Activated CD8-positive, alpha-beta T cell treated with anti-CD3 and anti-CD28 coated beads, Interleukin-2, amount 10 ng/mL, durations not matched to agents 7 days and 5 days (primary cell): ENCODE measurements at places on chromosomes 2 and 18. TPM values are rescaled to one million over a fixed set of nuclear protein-coding genes. Genes with fewer than 3 reads are reported as not detected.

- H3K4me1 ChIP-seq, result no peaks in the 10 kb centered on the region
- no peaks in the 10 kb centered on the region for H3K36me3 ChIP-seq
- H3K27me3 ChIP-seq, result no peaks in the 10 kb centered on the region
- H3K27ac ChIP-seq, result no peak overlapping the region
- DNase-seq, result no peak
- no peak overlapping the region for H3K4me3 ChIP-seq
Measured at GRCh38 chr2:240920783-240921231, 14.7 kb downstream of the CROCC2 start.

GRCh38 chr18:51621113-51621863 lies 423.8 kb upstream of the MEX3C start:
- peaks cover 10% of the 10 kb centered on the region for H3K27me3 ChIP-seq
- no peak overlapping the region for H3K27ac ChIP-seq
- peak; percentile 35 for DNase-seq
- H3K4me3 ChIP-seq, result no peak overlapping the region
- H3K4me1 ChIP-seq, result no peaks in the 10 kb centered on the region

GRCh38 chr2:36287363-36288275 lies 68.0 kb upstream of the CRIM1 start:
- H3K27me3 ChIP-seq, result no peaks in the 10 kb centered on the region
- H3K36me3 ChIP-seq, result no peaks in the 10 kb centered on the region
- H3K27ac ChIP-seq, result no peak overlapping the region
- DNase-seq, result no peak
- peaks cover 10% of the 10 kb centered on the region for H3K4me1 ChIP-seq

DNA sequence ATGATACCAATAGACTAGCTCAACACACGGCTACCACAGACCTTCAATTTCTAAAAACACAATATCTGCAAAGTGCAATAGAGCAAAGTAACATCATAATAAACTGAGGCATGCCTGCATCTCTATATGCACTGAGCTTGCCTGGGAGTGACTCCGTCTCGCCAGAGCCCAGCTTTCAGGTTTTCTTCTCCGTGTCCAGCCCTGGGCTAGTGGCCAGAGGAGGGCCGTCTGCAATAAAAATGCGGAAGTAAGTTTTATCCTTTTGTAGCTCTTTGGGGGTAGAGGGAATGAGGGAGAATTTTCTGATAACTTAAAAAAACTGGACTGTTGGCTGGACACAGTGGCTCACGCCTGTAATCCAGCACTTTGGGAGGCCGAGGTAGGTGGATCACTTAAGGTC lies 41.0 kb upstream of the GPR17 start:
- no peaks in the 10 kb centered on the region for H3K27me3 ChIP-seq
- H3K36me3 ChIP-seq, result peaks cover 3% of the 10 kb centered on the region
- DNase-seq, result no peak
- peaks cover 18% of the 10 kb centered on the region for H3K4me1 ChIP-seq

DNA sequence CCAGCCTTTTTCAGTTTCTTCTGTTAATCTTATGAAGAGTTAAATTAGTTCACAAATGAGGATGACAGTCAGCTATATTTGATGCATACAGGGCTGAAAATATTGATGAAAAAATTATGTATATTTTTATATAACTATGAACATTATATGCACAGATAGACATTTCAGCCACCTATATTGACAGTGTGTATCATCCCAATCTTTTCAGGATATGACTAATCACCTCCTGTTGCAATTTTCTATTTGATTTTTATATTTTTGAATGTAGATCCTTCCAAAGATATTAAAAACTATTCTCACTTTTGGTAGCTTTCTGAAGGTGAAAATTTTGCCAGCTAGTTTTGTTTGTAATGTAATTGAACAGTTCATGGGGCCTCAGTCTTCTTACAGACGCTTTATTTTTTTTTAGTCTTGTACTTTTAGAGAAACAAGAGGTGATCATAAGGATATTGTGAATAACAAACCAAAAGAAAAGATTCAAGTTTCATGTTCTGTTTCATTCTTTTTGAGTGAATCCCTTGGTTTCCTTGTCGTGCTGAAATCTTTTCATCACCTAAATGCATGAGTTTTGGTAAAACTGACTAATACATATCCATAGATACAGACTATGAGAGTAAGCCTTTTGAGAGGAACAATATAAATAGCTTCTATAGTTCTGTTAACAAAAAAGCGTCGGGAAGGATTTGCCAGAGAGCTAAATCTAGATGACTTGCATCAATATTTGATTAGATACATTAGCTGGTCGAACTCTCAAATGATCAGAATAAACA lies 123.1 kb downstream of the ARHGAP15 start:
- H3K4me3 ChIP-seq, result peak overlapping the region; percentile 25
- peak overlapping the region; percentile 70 for H3K27ac ChIP-seq

DNA sequence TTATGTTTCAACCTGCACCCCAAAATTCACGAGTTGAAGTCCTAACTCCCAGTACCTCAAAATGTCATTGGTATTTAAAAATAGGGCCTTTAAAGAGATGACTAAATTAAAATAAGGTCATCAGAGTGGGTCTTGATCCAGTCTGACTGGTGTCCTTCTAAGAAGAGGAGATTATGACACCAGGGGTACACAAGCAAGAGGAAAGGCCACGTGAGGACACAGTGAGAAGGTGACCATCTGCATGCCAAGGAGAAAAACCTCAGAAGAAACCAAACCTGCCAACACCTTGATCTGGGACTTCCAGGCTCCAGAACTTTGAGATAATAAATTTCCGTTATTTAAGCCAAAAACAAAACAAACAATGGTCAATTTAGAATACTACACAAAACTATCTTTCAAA lies 22.6 kb downstream of the ROCK2 start:
- no peaks in the 10 kb centered on the region for H3K27me3 ChIP-seq
- H3K27ac ChIP-seq, result no peak overlapping the region
- no peak overlapping the region for H3K4me3 ChIP-seq
- H3K4me1 ChIP-seq, result peaks cover 2% of the 10 kb centered on the region

DNA sequence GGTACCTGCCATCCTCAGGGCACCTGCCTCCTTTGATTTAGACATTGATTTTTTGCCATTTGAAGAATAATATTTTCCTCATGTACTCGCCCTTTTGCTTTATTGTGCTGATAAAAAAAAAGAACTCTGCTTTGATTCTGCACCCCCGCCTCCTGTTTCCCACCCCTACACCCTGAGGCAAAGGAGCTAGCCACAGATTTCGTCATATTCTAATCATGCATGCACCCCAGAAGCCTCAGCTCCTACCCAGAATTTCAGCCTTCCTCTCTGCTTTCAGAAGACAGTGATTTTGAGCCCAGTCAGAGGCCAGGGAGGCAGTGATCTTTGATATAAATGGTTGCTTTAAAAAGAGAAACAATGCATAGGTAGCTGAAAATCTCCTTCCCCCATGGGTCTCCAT lies 329.0 kb downstream of the PTPRM start:
- H3K27me3 ChIP-seq, result no peaks in the 10 kb centered on the region
- DNase-seq, result no peak
- no peaks in the 10 kb centered on the region for H3K36me3 ChIP-seq
- H3K4me3 ChIP-seq, result no peak overlapping the region

DNA sequence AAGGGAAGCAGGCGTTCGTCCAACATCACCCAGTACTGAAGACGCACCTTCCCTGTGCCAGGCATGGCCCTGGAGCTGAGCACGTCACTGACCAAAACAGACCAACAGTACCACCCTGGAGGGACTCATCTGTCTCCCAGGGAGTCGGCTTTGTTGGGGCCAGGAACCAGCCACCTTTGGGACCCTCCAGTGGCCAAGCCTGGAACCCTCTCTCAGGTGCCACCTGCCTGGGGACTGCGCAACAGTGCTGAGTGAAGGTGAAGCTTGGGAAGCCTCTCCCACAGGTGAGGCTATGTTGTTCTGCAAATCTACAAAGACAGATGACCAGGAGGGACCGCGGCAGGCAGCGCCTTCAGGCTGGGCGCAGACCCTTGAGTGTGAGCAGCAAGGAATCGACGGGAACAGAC lies 91.4 kb upstream of the OTOS start:
- H3K4me1 ChIP-seq, result peaks cover 2% of the 10 kb centered on the region
- no peak overlapping the region for H3K4me3 ChIP-seq
- no peak for DNase-seq
- no peaks in the 10 kb centered on the region for H3K36me3 ChIP-seq
- H3K27me3 ChIP-seq, result no peaks in the 10 kb centered on the region

DNA sequence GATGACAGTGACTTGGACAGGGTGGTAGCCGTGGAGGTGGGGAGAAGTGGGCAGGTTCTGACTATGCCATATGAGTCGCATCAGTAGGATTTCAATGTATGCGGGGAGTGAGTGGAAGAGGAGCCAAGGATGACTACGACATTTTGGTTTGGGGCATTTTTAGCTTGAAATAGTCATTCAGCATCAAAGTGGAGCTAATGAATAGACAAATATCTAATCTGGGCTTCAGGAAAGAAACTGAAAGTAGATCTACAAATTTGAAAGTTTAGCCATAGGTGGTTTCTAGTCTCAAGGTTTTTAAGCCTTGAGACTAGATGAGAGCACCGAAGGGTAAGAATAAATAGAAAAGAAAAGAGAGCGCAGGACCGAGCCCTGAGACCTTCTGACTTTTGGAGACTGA lies 58.3 kb downstream of the FEZ2 start:
- no peak overlapping the region for H3K4me3 ChIP-seq
- no peak overlapping the region for H3K27ac ChIP-seq
- no peak for DNase-seq
- no peaks in the 10 kb centered on the region for H3K36me3 ChIP-seq

GRCh38 chr2:227383686-227384085 lies 4.1 kb downstream of the SCYGR1 start:
- no peak overlapping the region for H3K4me3 ChIP-seq
- DNase-seq, result no peak
- no peaks in the 10 kb centered on the region for H3K36me3 ChIP-seq
- no peak overlapping the region for H3K27ac ChIP-seq

- H3K36me3 ChIP-seq, result no peaks in the 10 kb centered on the region
- H3K27ac ChIP-seq, result no peak overlapping the region
- no peak for DNase-seq
- H3K27me3 ChIP-seq, result peaks cover 30% of the 10 kb centered on the region
- H3K4me3 ChIP-seq, result no peak overlapping the region
- H3K4me1 ChIP-seq, result peaks cover 26% of the 10 kb centered on the region
Measured at GRCh38 chr2:237870126-237870525, 10.7 kb downstream of the RAMP1 start.

- H3K27me3 ChIP-seq, result peaks cover 5% of the 10 kb centered on the region
- no peak overlapping the region for H3K27ac ChIP-seq
- peaks cover 10% of the 10 kb centered on the region for H3K4me1 ChIP-seq
- H3K36me3 ChIP-seq, result no peaks in the 10 kb centered on the region
Measured at GRCh38 chr18:59876310-59876626, 23.5 kb upstream of the PMAIP1 start.

DNA sequence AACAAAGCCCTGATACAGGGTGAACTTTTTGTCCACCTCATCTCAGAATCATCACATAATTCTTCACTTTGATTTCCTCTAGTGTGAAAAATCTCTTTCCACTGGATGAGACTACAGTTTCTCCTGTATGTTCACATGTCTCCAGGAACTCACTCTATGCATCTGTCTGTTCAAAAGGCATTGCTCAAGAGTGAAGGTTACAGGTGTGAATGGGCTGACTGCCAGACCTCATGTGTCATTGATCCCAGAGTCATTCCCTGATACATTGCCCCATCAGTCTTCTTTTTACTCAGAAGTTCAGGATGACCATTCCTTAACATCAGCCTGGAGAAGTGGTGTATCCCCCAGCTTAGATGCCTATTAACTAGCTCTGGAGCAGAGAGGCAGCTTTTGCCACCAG lies 4.4 kb upstream of the DSC3 start:
- no peak overlapping the region for H3K4me3 ChIP-seq
- H3K27ac ChIP-seq, result no peak overlapping the region
- peaks cover 20% of the 10 kb centered on the region for H3K27me3 ChIP-seq
- H3K4me1 ChIP-seq, result peaks cover 3% of the 10 kb centered on the region

- no peaks in the 10 kb centered on the region for H3K27me3 ChIP-seq
- no peak overlapping the region for H3K27ac ChIP-seq
- no peak for DNase-seq
- H3K4me3 ChIP-seq, result no peak overlapping the region
- peaks cover 37% of the 10 kb centered on the region for H3K4me1 ChIP-seq
- peaks cover 20% of the 10 kb centered on the region for H3K36me3 ChIP-seq
Measured at GRCh38 chr2:203799908-203800307, 67.7 kb upstream of the CTLA4 start.

- H3K4me1 ChIP-seq, result peaks cover 37% of the 10 kb centered on the region
- no peak overlapping the region for H3K4me3 ChIP-seq
- H3K36me3 ChIP-seq, result peaks cover 26% of the 10 kb centered on the region
- H3K27ac ChIP-seq, result no peak overlapping the region
Measured at GRCh38 chr2:42572297-42573081, 4.1 kb downstream of the MTA3 start.

GRCh38 chr18:55517055-55517454 lies 70.9 kb downstream of the TCF4 start:
- no peak overlapping the region for H3K4me3 ChIP-seq
- H3K36me3 ChIP-seq, result no peaks in the 10 kb centered on the region
- H3K4me1 ChIP-seq, result no peaks in the 10 kb centered on the region
- no peak for DNase-seq

DNA sequence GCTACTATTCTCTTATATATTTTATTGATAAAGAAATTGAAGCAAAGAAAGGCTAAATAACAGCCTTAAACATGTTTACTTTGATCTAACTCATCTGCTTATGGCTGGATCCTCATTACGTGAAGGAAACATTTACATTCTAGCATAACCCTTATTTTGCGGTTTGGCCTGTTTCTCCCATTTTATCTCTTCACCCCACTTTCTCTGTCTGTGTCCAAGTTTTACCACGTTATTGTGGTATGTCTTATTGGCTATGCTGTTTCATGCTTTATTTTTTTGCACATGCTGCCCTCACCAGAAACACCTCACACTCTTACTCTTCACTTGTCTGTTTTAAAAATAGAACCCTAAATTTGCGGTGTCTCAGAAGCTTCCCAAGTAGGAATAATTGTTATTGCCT lies 78.5 kb downstream of the RPIA start:
- H3K27me3 ChIP-seq, result peaks cover 15% of the 10 kb centered on the region
- DNase-seq, result no peak
- H3K4me3 ChIP-seq, result no peak overlapping the region
- no peaks in the 10 kb centered on the region for H3K36me3 ChIP-seq
- H3K27ac ChIP-seq, result no peak overlapping the region
- H3K4me1 ChIP-seq, result peaks cover 5% of the 10 kb centered on the region

- no peak for DNase-seq
- H3K4me3 ChIP-seq, result no peak overlapping the region
Measured at GRCh38 chr2:64943387-64944150, 45.6 kb upstream of the SLC1A4 start.

DNA sequence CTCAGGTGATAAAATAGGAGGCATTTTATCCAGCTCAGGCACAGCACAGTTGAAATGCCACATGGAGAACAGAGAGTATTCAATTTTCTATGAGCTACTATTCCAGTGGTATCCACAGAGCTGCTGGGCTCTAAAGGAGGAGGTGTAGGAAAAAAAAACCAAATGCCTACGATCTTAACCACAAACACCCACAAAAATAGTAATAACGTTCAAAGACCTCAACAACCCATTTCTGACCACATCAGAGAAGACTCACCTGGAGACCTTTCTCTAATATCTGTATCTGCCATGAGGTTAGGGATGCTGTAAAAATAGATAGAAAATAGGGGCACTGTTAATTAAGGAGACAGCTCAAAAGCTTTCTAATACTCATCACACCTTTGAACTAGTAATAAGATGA lies 294.6 kb upstream of the PARD3B start:
- H3K4me1 ChIP-seq, result peaks cover 4% of the 10 kb centered on the region
- H3K4me3 ChIP-seq, result no peak overlapping the region
- H3K27ac ChIP-seq, result no peak overlapping the region
- no peak for DNase-seq
- peaks cover 26% of the 10 kb centered on the region for H3K27me3 ChIP-seq

BMPR2 gene
- 7.0 TPM for total RNA-seq

SP110 gene
- total RNA-seq, result 135 TPM

SCG2 gene
- not detected for total RNA-seq

AQP4 gene
- not detected for total RNA-seq

OLA1 gene
- 71.6 TPM for total RNA-seq

TMEM127 gene
- total RNA-seq, result 34.2 TPM

HRH4 gene
- not detected for total RNA-seq

CDH20 gene
- total RNA-seq, result not detected
